ENCODE measurements at places on chromosomes 5 and 9. TPM values are rescaled to one million over a fixed set of nuclear protein-coding genes. Genes with fewer than 3 reads are reported as not detected.

- H3K36me3 ChIP-seq, result no peaks in the 10 kb centered on the region
- H3K27ac ChIP-seq, result no peak overlapping the region
- no peaks in the 10 kb centered on the region for H3K4me1 ChIP-seq
- H3K4me3 ChIP-seq, result no peak overlapping the region
- no peaks in the 10 kb centered on the region for H3K27me3 ChIP-seq
Measured at GRCh38 chr9:123365287-123365880, 9.4 kb downstream of the CRB2 start.

DNA sequence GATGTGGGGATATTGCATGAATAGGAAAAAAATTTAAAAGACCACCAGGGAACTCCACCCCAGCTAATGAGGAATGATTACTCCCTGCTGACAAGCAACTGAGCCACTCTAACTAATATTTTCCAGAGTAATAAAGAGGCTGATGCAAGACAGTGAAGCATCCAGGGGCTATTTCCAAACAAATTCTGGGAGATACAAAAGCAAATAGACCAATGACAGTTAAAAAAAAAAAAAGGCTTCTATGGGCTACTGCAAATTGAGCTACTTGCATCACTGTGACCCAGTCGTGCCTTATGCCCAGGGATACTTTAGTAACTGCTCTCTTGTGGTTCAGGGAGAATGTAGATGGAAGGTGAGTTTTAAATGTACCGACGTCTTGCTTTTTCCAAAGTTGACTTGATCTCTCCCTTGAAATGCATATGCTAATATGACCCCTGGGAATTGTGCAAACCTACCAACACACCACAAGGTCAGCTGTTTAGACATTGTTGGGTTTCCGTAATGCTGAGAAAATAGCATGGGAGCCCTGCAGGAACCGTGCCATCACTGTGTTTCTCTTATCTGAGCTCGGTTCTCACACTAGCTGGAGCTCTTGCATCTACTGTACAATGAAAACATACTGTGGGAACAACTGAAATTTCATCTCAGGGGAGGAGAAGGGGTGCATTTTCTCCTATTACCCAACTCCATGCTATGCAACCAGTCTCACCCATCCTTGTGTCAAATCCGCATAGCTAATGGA lies 250.6 kb upstream of the MAP3K1 start:
- H3K4me1 ChIP-seq, result peaks cover 48% of the 10 kb centered on the region
- H3K27ac ChIP-seq, result no peak overlapping the region
- H3K4me3 ChIP-seq, result no peak overlapping the region
- H3K36me3 ChIP-seq, result no peaks in the 10 kb centered on the region

Gene PCDH1
- 131 TPM for total RNA-seq

Gene P4HA2
- total RNA-seq, result 14.7 TPM

GRCh38 chr5:105150323-105150722 lies 1587.7 kb upstream of the NUDT12 start:
- H3K4me1 ChIP-seq, result no peaks in the 10 kb centered on the region
- DNase-seq, result no peak
- H3K36me3 ChIP-seq, result no peaks in the 10 kb centered on the region
- no peak overlapping the region for H3K27ac ChIP-seq
- no peak overlapping the region for H3K4me3 ChIP-seq

- no peaks in the 10 kb centered on the region for H3K36me3 ChIP-seq
- no peaks in the 10 kb centered on the region for H3K27me3 ChIP-seq
- H3K4me3 ChIP-seq, result no peak overlapping the region
- no peak for DNase-seq
- no peak overlapping the region for H3K27ac ChIP-seq
Measured at GRCh38 chr5:125695996-125696655, 727.1 kb upstream of the GRAMD2B start.

DNA sequence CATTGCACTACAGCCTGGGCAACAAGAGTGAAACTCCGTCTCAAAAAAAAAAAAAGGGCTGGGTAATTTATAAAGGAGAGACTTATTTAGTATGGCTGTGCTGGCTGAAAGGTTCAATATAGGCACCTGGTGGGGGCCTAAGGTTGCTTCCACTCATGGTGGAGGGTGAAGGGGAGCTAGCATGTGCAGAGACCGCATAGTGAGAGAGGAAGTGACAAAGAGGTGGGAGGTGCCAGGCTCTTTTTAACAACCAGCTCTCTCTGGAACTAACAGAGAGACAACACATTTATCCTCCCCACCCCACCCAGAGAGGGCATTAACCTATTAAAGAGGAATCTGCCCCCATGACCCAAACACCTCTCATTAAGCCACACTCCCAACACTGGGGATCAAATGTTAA lies 28.9 kb upstream of the SERINC5 start:
- no peaks in the 10 kb centered on the region for H3K36me3 ChIP-seq
- no peak overlapping the region for H3K27ac ChIP-seq
- no peaks in the 10 kb centered on the region for H3K27me3 ChIP-seq
- DNase-seq, result no peak
- no peak overlapping the region for H3K4me3 ChIP-seq

DNA sequence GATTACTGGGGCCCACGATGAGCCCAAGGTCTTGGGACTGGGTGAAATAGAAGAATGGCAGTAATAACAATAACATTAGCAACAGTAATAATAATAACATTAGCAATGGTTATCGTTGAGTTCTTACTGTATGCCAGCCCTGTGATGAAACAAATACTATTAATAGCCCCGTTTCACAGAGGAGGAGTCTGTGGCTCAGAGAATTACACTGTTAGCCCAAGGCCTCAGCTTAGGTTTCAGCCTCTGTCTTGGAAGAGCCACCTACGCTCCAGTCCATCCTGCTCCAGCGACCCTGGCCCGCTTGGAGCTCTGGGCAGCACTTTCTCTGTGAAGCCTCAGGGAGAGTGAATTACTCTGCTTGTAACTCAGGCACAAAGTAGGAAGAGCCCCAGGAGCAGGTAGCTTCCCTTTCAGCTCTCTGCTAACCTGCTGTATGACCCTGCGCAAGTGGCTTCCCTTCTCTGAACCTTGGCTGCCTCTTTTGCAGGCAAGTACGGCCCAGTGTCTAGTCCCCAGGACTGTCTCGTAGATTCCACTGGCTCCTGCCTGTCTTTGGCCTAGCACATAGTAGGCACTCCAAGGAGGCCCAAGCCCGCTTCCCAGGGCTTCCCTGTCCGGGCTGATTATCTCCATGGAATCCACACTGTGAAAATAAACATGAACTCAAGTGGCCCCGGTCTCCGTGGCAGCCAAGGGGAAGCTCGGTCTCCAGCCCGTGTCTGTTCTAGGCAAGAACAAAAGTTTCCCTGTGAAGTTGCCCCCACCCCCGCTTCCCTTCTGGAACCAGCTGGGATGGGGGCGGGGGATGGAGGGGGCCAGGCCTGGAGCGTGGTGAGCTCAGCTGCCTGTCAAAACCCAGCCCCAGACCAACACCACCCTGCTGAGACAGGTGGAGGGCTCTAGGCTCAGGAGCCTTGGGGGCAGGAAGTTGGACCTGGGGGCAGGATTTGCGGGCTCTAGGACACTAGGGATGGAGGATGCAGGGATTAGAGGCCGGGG lies 26.2 kb upstream of the LMX1B start:
- no peak overlapping the region for H3K4me3 ChIP-seq
- H3K27ac ChIP-seq, result no peak overlapping the region
- H3K36me3 ChIP-seq, result no peaks in the 10 kb centered on the region
- peaks cover 7% of the 10 kb centered on the region for H3K4me1 ChIP-seq

- no peak overlapping the region for H3K4me3 ChIP-seq
- no peak overlapping the region for H3K27ac ChIP-seq
- no peak for DNase-seq
- H3K36me3 ChIP-seq, result no peaks in the 10 kb centered on the region
- no peaks in the 10 kb centered on the region for H3K27me3 ChIP-seq
Measured at GRCh38 chr9:78006734-78007133, 24.9 kb downstream of the GNAQ start.

DNA sequence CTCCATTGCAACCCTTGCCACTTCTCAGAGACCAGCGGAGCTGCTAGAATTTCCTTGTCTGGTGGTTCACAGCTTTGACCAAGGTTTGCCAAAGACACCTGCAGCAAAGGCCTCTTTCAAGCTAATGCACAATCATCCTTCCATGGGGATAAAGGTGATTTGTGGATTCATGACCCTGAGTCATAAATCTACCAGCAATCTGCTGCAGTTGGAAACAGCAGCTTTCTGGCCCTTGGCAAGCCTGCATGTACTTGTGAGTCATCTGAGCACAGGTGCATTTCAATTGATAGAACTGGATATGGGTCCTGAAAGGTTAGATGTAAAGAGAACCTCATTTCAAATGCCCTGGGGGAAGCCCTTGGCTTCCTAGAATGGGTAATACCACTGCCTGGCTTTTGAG lies 21.6 kb upstream of the TCF7 start:
- H3K36me3 ChIP-seq, result no peaks in the 10 kb centered on the region
- no peak for DNase-seq

DNA sequence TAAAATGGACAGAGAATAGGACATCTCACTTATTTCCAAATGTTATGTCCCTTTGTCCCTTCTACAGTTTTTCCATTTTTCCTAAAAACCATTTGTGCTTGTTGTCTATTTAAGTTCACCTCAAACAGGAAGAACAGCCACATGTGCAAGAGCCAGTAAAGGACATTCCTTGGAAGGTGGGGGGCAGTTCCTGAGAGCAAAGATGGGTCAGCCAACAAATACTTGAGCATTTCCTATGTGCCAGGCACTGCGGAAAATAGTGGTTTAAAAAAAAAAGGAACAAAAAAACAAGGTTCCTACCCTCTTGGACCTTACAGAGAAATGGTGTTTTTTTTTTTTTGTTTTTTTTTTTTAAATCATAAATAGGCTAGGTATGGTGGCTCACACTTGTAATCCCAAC lies 26.8 kb downstream of the ANP32B start:
- H3K36me3 ChIP-seq, result peaks cover 100% of the 10 kb centered on the region
- H3K27ac ChIP-seq, result no peak overlapping the region
- no peak for DNase-seq
- H3K4me1 ChIP-seq, result no peaks in the 10 kb centered on the region
- no peaks in the 10 kb centered on the region for H3K27me3 ChIP-seq

Gene LURAP1L
- total RNA-seq, result 0.75 TPM

DNA sequence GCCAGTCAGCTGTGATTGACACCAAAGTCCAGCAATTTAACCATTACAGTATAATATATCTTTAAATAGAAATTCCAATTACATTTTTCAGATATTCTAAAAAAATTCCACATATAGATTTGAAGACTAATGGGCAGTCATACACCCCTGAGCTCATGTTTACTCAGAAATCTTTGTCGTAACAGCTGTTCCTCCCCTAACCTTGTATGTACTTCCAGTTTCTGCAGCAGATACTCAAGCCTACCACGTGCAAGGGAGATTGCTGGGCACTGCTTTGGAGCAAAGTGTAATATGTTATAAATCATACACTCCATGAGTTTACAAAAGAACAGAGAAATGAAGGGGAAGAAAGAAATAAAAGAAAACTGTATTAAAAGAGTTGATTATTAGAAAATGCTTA lies 241.2 kb downstream of the TRIM32 start:
- H3K27ac ChIP-seq, result no peak overlapping the region
- no peak for DNase-seq
- no peaks in the 10 kb centered on the region for H3K36me3 ChIP-seq
- no peaks in the 10 kb centered on the region for H3K4me1 ChIP-seq

GRCh38 chr9:71941998-71942567 lies 30.6 kb downstream of the C9orf85 start:
- H3K4me1 ChIP-seq, result peaks cover 4% of the 10 kb centered on the region
- H3K36me3 ChIP-seq, result no peaks in the 10 kb centered on the region
- DNase-seq, result no peak
- H3K27me3 ChIP-seq, result no peaks in the 10 kb centered on the region
- H3K27ac ChIP-seq, result peak overlapping the region; percentile 41

Gene FKTN
- total RNA-seq, result 6.9 TPM

GRCh38 chr9:131585375-131585774 lies 40.1 kb downstream of the PRRT1B start:
- H3K4me1 ChIP-seq, result peaks cover 14% of the 10 kb centered on the region
- DNase-seq, result no peak
- H3K27me3 ChIP-seq, result no peaks in the 10 kb centered on the region
- H3K27ac ChIP-seq, result peak overlapping the region; percentile 3
- no peak overlapping the region for H3K4me3 ChIP-seq
- H3K36me3 ChIP-seq, result peaks cover 27% of the 10 kb centered on the region

GRCh38 chr5:74971947-74972460 lies 80.4 kb downstream of the GCNT4 start:
- H3K4me1 ChIP-seq, result no peaks in the 10 kb centered on the region
- no peak overlapping the region for H3K4me3 ChIP-seq
- DNase-seq, result no peak

DNA sequence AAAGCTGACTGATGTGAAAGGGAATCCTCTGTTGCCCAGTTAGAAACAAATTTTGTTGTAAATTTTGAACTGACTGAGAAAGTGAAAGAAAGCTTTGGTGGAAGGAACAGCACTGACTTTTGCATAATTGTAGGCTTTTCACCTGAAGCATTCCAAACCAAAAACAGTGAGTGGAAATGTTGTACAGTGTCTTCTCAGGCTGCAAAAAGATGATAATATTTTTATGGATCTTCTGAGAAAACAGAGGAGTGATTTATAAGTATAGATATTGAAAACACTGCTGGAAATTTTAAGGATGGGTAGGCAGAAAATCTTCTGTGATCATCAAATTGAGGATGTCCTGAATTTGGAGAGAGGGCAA lies 40.0 kb downstream of the LURAP1L start:
- peaks cover 45% of the 10 kb centered on the region for H3K4me1 ChIP-seq
- DNase-seq, result no peak
- no peaks in the 10 kb centered on the region for H3K27me3 ChIP-seq
- no peaks in the 10 kb centered on the region for H3K36me3 ChIP-seq
- peak overlapping the region; percentile 4 for H3K4me3 ChIP-seq
- H3K27ac ChIP-seq, result peak overlapping the region; percentile 71

DNA sequence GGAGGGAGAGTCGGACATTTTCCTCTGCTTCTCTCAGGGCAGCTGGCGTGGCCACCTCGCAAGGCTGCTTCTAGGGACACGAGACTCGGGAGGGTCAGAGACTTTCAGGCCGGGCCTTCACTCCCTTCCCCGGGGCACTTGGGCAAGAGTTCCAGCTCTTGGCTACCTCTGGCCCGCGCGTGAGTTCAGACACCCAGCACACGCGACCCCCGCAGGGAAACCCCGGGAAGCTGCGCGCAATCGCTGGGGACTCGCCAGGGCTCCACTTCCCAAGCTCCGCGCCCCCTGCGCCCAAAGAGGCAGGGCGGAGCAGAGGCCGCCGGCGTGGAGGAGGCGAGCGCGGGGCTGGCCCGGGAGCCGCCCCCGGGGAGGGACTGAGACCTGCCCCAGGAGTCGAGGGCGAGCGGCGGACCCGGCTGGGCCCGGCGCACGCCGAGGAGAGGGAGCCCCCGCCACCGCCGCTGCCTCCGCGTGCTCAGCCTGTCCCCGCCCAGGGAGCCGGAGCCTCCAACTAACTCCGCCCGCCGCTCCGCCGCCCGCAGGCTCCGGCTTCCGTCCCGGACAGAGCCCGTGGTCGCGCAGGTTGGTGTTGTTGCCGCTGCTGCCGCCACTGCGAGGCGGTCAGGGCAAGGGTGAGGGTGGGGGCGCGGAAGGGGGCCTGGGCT lies at the start of gene PAM:
TSS of gene PAM (plus strand) at position 539 of the 665 bp plus-strand sequence. CDS start 110,891 bp downstream, outside the sequence.
- peak within 1 kb of the TSS; percentile 62 for H3K4me3 ChIP-seq
- peak within 1 kb of the TSS; percentile 84 for H3K27ac ChIP-seq
- peaks cover 18% of the 10 kb centered on the region for H3K27me3 ChIP-seq
- H3K4me1 ChIP-seq, result peaks cover 40% of the 10 kb centered on the region
- DNase-seq, result peak; percentile 20

Gene ADAM19
- total RNA-seq, result 2.5 TPM

Measured in esophagus squamous epithelium (tissue), 5 donors.